Endothelial cell (in vitro differentiated cells): ENCODE measurements at places on chromosomes 7 and 10. TPM values are rescaled to one million over a fixed set of nuclear protein-coding genes. Genes with fewer than 3 reads are reported as not detected.

DNA sequence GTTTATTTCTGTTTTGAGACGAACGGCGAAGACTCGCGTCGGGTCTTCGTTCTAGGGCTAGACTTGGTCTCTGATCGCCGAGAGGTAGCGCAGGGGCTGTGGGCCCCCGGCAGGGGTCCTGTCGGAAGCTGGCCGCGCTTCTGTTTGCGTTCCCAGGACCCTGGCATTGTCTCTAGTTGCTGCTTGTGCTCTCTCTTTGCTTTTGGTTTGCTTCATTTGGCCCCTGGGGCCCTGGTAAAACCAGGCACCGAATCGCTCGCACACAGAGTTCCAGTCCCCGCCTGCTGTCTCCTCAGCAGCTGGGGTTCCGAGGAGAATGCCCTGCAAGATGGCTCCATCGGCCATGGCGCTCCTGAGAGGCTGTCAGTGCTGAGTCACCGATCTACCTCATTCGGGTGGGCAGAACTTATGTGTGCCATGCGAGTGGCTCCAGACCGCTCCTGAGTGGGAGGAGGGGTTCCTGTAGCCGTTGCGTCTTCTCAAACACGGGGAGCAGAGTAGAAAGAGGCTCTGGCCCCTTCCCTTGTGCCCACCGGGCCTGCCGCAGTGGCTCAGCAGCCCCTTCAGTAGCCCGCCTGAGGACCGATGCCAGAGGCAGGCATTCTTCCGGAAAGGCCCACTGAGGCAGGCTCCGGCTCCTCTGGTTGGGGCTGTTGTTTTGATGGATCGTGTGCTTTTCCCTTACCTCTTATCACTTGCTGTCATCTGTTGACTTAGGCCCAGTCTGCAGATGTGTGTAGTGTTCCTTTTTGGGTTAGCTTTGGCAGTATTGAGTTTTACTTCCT, 826 bp downstream of the CHPF2 start:
- DNase-seq, result no peak
- H3K36me3 ChIP-seq, result peaks cover 12% of the 10 kb centered on the region
- peaks cover 15% of the 10 kb centered on the region for H3K27me3 ChIP-seq
- peaks cover 23% of the 10 kb centered on the region for H3K4me1 ChIP-seq
- peak overlapping the region; percentile 98 for H3K4me3 ChIP-seq

GRCh38 chr10:128628252-128628651, 502.0 kb upstream of the MKI67 start:
- no peak overlapping the region for H3K27ac ChIP-seq
- H3K4me1 ChIP-seq, result peaks cover 15% of the 10 kb centered on the region
- H3K4me3 ChIP-seq, result no peak overlapping the region
- H3K27me3 ChIP-seq, result no peaks in the 10 kb centered on the region

DNA sequence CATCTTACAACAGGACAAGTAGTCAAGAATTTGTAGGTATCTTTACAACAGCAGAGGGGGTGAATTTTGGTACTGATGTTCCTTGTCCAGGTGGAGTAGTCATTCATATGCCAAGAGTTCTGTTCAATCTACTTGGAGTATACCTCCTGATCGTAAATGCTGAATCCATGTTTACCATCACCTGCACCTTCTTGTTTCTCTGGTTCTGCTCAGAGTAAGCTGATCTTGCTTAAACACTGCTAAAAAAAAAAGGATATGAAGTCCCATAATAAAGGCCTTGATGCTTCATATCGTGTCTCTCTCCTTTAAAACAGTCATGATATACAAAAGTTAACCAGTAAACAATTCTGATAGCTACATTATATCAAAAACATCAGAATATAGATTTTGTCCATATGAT, 45.3 kb upstream of the FOXP2 start:
- H3K27me3 ChIP-seq, result no peaks in the 10 kb centered on the region
- H3K27ac ChIP-seq, result no peak overlapping the region
- DNase-seq, result no peak
- H3K36me3 ChIP-seq, result no peaks in the 10 kb centered on the region

Gene ALOX5
- 0.18 TPM for total RNA-seq

GRCh38 chr7:36224934-36225858, 72.1 kb downstream of the EEPD1 start:
- no peaks in the 10 kb centered on the region for H3K36me3 ChIP-seq
- DNase-seq, result no peak
- H3K27me3 ChIP-seq, result no peaks in the 10 kb centered on the region
- no peak overlapping the region for H3K4me3 ChIP-seq

GRCh38 chr7:7524121-7524520, 11.6 kb downstream of the COL28A1 start:
- H3K4me1 ChIP-seq, result no peaks in the 10 kb centered on the region
- H3K4me3 ChIP-seq, result no peak overlapping the region

Gene UNC5B
- 231 TPM for total RNA-seq

Gene PRSS37
- total RNA-seq, result not detected

Gene AVPI1
- total RNA-seq, result 0.67 TPM

GRCh38 chr10:18737236-18737635, 78.0 kb downstream of the ARL5B start:
- no peak overlapping the region for H3K27ac ChIP-seq
- DNase-seq, result no peak
- H3K36me3 ChIP-seq, result no peaks in the 10 kb centered on the region
- no peaks in the 10 kb centered on the region for H3K4me1 ChIP-seq

GRCh38 chr10:9140373-9140772, 1085.9 kb downstream of the GATA3 start:
- no peaks in the 10 kb centered on the region for H3K4me1 ChIP-seq
- no peaks in the 10 kb centered on the region for H3K36me3 ChIP-seq
- DNase-seq, result no peak
- no peaks in the 10 kb centered on the region for H3K27me3 ChIP-seq
- no peak overlapping the region for H3K4me3 ChIP-seq
- no peak overlapping the region for H3K27ac ChIP-seq

- no peak overlapping the region for H3K4me3 ChIP-seq
- H3K27ac ChIP-seq, result no peak overlapping the region
- H3K4me1 ChIP-seq, result peaks cover 13% of the 10 kb centered on the region
- DNase-seq, result no peak
- H3K36me3 ChIP-seq, result peaks cover 6% of the 10 kb centered on the region
- H3K27me3 ChIP-seq, result peaks cover 10% of the 10 kb centered on the region
These were observed 1.5 kb upstream of the JAZF1 start for GRCh38 chr7:28182071-28182471.

- no peak overlapping the region for H3K27ac ChIP-seq
- H3K4me3 ChIP-seq, result no peak overlapping the region
- H3K4me1 ChIP-seq, result peaks cover 8% of the 10 kb centered on the region
These were observed 7.5 kb upstream of the SMC3 start for GRCh38 chr10:110560012-110560411.

DNA sequence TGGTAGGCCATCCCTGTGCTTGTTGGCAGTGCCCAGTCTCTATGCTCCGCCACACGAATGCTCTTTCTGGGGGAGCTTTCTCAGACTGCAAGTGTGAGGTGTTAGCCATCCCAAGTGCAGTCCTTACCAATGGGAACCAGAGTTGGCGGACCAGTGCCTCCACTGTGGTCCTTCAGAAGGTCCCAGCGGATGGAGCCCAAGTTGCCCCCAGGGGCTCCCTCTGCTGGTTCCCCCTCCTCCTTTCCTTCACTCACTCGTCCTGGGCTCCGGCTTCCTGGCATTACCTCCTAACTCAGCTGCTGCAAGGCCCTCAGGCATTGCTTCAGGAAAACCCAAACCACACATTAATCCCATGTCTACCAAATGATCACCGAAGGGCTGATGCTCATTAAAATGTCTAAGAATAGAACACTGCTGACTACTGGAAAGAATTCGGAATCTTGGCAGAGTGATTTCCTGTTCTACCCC, 139.8 kb downstream of the CUBN start:
- H3K27ac ChIP-seq, result no peak overlapping the region
- H3K27me3 ChIP-seq, result peaks cover 2% of the 10 kb centered on the region
- H3K36me3 ChIP-seq, result peaks cover 11% of the 10 kb centered on the region
- DNase-seq, result no peak
- no peak overlapping the region for H3K4me3 ChIP-seq
- peaks cover 34% of the 10 kb centered on the region for H3K4me1 ChIP-seq

DNA sequence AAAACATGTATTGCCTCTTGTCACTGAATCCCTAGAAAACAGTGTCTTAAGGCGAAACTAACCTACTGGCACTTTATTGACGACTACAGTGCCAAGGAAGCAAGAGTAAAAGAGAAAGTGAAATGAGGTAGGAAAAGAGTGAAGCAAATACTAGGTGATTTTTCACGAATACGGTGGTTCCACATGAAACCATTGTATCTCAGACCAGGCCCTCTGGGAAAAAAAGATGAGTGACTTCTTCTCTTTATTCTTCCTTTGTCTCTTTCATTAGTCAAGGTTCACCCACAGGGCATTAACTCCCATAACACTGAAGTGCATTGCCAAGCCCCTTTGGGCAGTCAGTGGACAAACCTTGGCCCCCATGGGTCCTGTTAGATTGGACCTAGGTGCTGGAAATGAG, 16.2 kb upstream of the MACC1 start:
- H3K27me3 ChIP-seq, result no peaks in the 10 kb centered on the region
- no peaks in the 10 kb centered on the region for H3K4me1 ChIP-seq
- H3K36me3 ChIP-seq, result no peaks in the 10 kb centered on the region

- H3K36me3 ChIP-seq, result no peaks in the 10 kb centered on the region
- H3K27ac ChIP-seq, result no peak overlapping the region
- H3K4me3 ChIP-seq, result no peak overlapping the region
- H3K4me1 ChIP-seq, result peaks cover 4% of the 10 kb centered on the region
- peaks cover 1% of the 10 kb centered on the region for H3K27me3 ChIP-seq
These were observed 74.4 kb upstream of the PPP1R3C start for GRCh38 chr10:91707236-91707635.

DNA sequence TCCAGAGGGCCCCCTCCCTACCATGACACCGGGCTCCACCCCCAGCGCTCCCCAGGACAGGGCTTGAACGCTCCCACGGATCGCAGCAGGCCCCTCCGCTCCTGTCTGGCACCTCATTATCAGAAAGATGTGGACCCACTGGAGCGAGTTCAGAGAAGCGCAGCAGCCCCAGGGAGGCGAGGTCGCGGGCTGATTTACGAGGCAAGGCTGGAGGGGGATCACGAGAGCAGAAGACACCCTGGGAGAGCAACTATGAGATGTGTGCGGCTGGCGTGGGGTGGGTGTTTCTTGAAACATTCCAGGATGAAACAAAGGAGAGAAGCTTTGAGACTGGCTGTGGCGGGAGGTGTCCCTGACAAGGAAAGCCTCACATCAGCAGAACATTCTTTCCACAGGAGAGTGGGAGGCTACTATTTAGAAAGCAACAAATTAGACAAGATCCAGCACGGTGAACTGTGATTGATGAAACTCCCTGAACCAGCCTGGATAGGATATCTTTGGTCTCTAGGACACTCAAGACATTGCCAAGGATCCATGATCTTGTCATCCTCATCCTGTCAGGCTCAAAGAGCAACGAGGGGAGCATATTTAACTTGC, 66.0 kb downstream of the JCAD start:
- no peak overlapping the region for H3K27ac ChIP-seq
- no peak for DNase-seq
- H3K27me3 ChIP-seq, result peaks cover 3% of the 10 kb centered on the region

GRCh38 chr7:107025449-107026103, 18.9 kb upstream of the PRKAR2B start:
- no peak for DNase-seq
- H3K27me3 ChIP-seq, result peaks cover 2% of the 10 kb centered on the region
- H3K4me1 ChIP-seq, result no peaks in the 10 kb centered on the region
- no peak overlapping the region for H3K4me3 ChIP-seq

DNA sequence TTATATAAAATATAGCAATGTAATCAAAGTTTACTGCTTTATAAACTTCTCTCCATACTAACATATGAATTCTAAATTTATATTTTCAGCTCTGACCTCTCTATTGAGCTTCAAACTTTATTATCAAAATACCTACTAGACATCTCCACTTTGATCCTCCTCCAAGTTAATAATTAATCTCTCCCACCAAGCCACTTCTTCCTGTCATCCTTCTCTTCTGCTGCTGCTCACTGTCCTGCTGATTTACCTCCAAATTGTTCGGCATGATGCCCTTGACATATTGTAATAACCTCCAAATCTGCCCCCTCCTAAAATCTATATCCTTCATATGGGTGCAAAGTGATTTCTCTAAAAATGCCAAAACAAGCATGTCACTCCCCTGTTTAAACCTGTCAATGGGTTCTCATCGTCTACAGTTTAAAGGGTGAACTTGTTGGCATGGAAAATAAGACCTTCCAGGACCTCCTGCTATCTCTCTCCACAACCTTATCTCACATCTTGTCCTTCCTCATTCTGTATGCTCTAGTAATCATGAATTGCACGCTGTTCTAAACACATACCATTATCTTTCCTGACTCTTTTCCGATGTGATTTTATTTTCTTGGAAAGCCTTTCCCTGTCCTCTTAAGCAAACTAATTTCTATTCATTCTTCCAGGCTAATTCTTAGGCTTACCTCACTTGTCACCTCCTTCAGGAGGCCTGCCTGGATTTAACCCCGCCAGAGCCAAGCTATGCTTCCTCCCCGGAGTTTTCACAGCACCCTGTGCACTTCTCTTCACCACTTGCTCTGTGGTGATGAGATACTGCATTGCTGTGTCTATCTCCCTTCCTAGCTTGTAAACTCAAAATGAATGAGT, 52.1 kb upstream of the STK17A start:
- H3K4me1 ChIP-seq, result no peaks in the 10 kb centered on the region
- H3K27ac ChIP-seq, result no peak overlapping the region
- no peak overlapping the region for H3K4me3 ChIP-seq
- no peaks in the 10 kb centered on the region for H3K27me3 ChIP-seq

DNA sequence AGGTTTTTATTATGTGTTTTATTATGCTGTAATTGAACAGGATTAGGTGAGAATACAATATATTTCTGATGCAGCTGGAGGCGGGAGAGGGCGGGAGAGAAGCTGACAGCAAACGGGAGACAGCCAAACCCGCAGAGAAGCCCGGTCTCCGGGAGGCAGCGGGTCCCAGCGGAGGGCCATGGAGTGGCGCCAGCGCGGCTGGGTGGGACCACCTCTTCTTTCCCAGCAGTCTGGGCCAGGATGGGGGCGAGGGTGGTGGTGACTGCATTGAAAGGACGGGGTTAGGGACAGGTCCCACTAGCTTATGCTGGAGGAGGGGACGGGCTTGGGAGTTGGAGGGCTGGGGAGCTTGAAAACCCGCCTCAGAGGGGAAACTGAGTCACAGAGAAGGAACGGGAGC, 14.5 kb upstream of the KAZALD1 start:
- no peak overlapping the region for H3K27ac ChIP-seq
- peaks cover 29% of the 10 kb centered on the region for H3K27me3 ChIP-seq
- H3K36me3 ChIP-seq, result no peaks in the 10 kb centered on the region
- H3K4me1 ChIP-seq, result peaks cover 28% of the 10 kb centered on the region
- DNase-seq, result no peak

DNA sequence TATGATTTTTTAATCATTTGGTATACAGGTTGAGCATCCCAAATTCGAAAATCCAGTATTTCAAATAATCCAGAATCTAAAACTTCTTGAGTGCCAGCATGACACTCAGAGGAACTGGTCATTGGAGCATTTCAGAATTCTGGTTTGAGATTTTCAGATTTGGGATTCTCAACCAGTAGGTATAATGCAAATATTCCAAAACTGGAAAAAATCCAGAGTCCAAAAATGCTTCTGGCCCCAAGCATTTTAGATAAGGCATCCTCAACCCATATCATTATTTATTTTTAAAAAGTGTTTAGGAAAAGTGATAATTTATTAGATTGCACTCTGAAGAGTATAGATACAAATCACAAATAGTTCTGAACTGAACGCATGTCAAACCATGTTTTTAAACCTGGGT, 120.7 kb downstream of the VPS50 start:
- H3K36me3 ChIP-seq, result peaks cover 8% of the 10 kb centered on the region
- H3K4me1 ChIP-seq, result peaks cover 5% of the 10 kb centered on the region
- H3K4me3 ChIP-seq, result no peak overlapping the region
- H3K27ac ChIP-seq, result no peak overlapping the region
- no peaks in the 10 kb centered on the region for H3K27me3 ChIP-seq
- no peak for DNase-seq

GRCh38 chr7:50292763-50293162, 11.8 kb upstream of the IKZF1 start:
- no peaks in the 10 kb centered on the region for H3K4me1 ChIP-seq
- peaks cover 2% of the 10 kb centered on the region for H3K27me3 ChIP-seq
- no peak overlapping the region for H3K4me3 ChIP-seq
- H3K27ac ChIP-seq, result no peak overlapping the region
- no peaks in the 10 kb centered on the region for H3K36me3 ChIP-seq
